ENCODE measurements at places on chromosomes 3 and 15. TPM values are rescaled to one million over a fixed set of nuclear protein-coding genes. Genes with fewer than 3 reads are reported as not detected.
A peak's percentile ranks its signal among the peaks of the same experiment; 100 is the strongest.

DNA sequence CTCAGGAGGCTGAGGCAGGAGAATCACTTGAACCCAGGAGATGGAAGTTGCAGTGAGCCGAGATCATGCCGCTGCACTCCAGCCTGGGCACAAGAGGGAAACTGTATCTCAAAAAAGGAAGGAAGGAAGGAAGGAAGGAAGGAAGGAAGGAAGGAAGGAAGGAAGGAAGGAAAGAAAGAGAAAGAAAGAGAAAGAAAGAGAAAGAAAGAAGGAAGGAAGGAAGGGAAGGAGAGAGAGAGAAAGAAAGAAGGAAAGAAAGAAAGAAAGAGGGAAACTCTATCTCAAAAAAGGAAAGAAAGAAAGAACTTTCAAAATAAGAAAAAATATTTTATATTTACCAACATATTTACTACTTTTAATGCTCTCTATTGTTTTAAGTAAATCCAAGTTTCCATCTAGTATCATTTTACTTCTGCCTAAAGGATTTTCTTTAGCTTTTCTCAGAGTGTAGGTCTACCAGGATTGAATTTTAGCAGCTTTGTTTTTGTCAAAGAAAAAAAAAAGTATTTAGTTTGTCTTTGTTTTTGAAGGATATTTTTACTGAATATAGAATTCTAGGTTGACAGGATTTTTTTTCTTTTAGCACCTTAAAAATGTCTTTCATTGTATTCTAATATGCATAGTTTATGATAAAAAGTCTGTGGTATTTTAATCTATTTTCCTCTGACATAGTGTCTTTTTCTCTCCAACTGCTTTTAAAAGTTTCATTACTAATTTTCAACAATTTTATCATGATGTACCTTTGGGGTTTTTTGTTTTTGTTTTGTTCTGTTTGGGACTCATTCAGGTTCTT lies 47.2 kb upstream of the CORO2B start:
- DNase-seq: no peak

DNA sequence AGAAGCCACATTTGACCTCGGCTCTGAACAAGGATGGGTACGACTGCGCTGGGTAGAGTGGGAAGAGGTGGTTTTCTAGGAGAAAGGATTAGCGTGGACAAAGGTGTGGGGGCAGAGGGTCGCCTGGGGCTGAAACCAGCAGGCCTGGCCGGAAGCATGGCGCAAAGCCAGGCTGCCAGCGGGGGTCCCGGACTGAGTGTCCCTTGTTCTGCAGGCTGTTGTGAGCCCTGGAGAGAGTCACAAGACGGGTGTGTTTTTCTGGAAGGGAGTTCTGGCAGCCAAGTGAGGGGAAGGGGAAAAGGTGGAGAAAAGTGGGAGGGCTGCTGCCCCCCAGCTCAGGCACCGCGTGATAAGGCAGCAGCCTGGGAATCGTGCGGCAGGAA lies 98.5 kb upstream of the MEF2A start:
- DNase-seq: no peak

GRCh38 chr15:69462030-69462492 lies 9.4 kb downstream of the RPLP1 start:
- DNase-seq: peak; percentile 79

- DNase-seq: no peak
These were observed 6.1 kb upstream of the IREB2 start for GRCh38 chr15:78431955-78432354.

DNA sequence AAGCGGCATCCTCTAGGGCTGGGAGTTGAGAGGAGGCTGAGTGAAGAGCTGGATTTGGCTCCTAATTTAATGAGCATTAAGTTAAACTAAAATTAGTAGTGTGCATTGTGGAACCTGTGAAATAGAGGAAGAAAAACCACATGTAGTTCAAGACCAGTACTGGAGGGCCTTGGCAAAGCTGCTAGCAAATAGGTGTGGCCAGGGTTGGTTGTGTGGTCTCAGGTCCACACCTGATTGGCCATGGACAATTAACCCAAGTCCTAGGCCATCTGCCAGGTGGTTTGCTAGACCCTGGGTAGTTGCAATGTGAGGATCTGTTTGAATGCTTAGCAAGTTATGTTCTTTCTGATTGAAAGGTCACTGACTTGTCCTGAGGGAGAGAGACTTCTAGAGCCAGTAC lies 275.5 kb downstream of the PDCD6IP start:
- DNase-seq: no peak

- no peak for DNase-seq
These were observed 213.2 kb upstream of the MRPL3 start for GRCh38 chr3:131716007-131716406.

- DNase-seq: peak; percentile 83
These were observed 8.2 kb upstream of the GRIP2 start for GRCh38 chr3:14548321-14548729.

The RHOV gene
- 0.22 TPM for total RNA-seq
